ENCODE measurements at places on chromosomes 6 and 20. TPM values are rescaled to one million over a fixed set of nuclear protein-coding genes. Genes with fewer than 3 reads are reported as not detected.

BMP2 gene
- total RNA-seq = 3.7 TPM

SERAC1 gene
- total RNA-seq = 16.0 TPM

CST4 gene
- total RNA-seq = not detected

GLP1R gene
- total RNA-seq = 0.40 TPM

SH3BGRL2 gene
- total RNA-seq = 51.4 TPM

CTCFL gene
- not detected for total RNA-seq

SEMG1 gene
- total RNA-seq = not detected

EMILIN3 gene
- total RNA-seq = 10.4 TPM

HRH3 gene
- total RNA-seq = 21.3 TPM

NANP gene
- 3.6 TPM for total RNA-seq

WASF1 gene
- total RNA-seq = 160 TPM

RBPJL gene
- not detected for total RNA-seq

CPXM1 gene
- total RNA-seq = not detected

LTB gene
- 1.8 TPM for total RNA-seq

TRIM15 gene
- not detected for total RNA-seq

FAM184A gene
- total RNA-seq = 34.0 TPM

PRRT1 gene
- 69.2 TPM for total RNA-seq

CRISP2 gene
- total RNA-seq = not detected

CFAP206 gene
- 5.3 TPM for total RNA-seq

C20orf144 gene
- 0.36 TPM for total RNA-seq

BMP6 gene
- 11.7 TPM for total RNA-seq

PRSS35 gene
- 1.1 TPM for total RNA-seq

DEFB128 gene
- not detected for total RNA-seq

KHDRBS2 gene
- total RNA-seq = 42.8 TPM

CST5 gene
- total RNA-seq = not detected

PPP1R14C gene
- 13.2 TPM for total RNA-seq

ZBP1 gene
- not detected for total RNA-seq

Data from dorsolateral prefrontal cortex (tissue), 122 donors.